ENCODE measurements at places on chromosomes 2 and 18.

GRCh38 chr2:72886505-72887031 lies 640 bp upstream of the SPR start:
- no peak for DNase-seq

DNA sequence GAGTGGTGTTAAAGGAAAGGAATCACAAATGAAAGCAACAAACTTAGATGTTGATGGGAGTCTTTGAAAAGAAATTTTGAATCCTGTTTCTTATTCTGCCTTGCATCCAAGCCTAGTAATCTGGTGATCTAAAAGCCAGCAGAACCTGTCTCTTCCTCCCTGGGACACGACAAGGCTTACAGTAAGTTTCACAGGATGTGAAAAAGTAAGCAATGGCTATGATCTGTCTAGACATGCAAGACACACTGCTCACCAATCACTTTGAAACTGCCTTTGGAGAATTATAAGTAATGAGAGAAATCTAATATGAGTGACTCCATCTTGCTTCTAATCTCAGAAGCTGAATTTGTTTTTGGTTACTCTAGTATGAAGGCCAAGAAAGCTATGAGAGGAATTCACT lies 103.7 kb downstream of the KCNH7 start:
- no peak for DNase-seq

DNA sequence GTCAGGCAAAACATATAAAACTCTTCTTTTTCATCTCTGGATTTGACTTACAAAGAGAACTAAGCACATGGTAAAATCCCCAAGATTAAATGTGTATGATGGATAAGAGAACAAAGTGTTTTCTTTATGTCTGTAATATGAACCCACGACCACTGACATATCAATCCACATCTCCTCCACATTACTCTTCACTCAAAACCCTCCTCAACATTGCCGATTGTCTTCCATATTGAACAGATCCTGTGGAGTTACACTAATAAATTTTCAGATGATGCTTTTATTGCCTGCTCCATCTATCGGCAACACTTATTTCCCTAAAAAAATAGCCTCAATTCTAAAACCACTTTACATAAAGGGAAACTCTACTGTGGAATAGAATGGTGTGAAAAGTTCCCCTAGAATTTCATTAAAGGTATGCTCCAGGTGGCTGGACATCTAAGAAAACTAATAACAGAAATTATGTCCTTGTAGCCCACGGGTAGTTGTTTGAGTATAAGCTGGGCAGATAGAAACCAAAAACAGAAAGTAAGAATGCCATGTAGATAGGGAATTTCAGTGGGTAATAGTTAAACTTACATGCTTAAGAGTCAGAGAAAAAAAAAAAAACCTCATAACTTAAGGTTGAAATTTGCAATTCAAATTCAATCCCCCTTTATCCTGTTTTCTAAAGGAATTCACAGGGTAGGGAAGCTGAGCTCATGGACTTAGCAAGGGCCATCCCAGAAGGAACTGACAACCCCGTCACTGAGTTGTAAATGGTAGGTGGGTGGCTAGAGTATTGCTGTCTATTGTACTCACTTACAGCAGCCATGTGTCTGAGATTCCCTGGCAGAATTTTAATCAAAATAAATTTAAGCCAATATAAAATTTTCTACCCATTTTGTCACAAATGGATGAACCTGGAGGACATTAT lies 305.4 kb upstream of the LYPD1 start:
- DNase-seq = no peak

DNA sequence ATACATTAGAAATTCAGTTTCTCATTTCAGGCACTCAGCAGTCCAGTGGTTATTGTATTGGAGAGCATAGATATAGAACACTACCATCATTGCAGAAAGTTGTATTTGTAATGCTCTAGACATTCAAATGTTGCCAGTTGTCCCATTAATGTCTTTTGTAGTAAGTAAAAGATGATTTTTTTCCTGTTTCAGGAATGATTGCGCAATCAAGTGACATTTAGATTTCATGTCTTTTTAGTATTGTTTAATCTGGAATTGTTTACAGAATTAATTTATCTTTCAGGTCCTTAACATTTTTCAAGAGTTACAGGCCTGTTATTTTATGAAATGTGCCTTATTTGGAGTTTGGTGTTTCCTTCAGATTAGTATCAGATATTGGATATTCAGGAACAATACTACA lies 134.7 kb downstream of the MSTN start:
- DNase-seq = no peak

DNA sequence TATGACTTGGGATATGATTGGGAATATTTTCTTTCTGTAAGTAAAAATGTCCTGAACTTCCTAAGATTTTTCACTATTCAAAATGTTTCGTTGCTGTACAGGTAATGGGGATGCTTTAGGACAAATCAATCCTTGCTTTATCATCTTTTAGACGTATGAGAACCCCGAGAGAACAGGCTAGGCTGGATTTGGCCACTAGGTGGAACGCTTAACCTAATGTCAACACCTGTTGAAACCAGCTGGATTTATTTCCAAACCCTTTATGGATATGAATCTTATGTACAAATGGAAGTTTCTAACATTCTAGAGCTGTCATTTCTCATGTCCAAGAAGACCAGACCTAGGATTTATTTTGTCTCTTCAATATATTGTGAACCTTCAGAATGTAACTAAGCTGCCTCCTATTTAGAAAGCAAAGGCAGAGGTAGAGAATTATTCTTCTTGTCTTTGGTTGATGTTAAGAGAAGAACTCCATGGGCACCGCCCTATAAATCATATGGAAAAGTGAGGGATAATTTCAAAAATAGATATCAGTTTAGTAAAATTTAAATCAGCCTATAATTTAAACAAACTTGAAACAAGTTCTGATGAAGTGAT lies 96.7 kb downstream of the PMAIP1 start:
- DNase-seq = peak; percentile 69

DNA sequence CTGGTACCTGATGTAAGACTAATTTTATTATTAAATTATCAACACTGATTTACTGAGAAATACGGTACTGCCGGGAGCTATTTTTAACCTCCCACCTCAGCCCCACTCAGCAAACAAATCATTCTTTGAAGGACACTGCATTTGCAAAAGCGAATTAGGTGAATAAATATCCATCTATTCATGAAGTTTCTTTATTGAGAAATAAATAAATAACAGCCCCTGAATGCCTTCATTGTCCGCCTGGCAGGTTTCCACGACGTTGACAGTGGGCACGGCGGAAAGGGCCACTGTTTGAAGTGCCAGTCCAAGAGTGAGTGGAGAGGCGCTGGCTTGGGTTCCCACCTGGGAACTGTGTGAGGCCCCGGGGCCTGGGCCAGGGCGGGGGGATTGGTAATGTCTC lies 15.7 kb downstream of the C1QL2 start:
- peak; percentile 57 for DNase-seq

DNA sequence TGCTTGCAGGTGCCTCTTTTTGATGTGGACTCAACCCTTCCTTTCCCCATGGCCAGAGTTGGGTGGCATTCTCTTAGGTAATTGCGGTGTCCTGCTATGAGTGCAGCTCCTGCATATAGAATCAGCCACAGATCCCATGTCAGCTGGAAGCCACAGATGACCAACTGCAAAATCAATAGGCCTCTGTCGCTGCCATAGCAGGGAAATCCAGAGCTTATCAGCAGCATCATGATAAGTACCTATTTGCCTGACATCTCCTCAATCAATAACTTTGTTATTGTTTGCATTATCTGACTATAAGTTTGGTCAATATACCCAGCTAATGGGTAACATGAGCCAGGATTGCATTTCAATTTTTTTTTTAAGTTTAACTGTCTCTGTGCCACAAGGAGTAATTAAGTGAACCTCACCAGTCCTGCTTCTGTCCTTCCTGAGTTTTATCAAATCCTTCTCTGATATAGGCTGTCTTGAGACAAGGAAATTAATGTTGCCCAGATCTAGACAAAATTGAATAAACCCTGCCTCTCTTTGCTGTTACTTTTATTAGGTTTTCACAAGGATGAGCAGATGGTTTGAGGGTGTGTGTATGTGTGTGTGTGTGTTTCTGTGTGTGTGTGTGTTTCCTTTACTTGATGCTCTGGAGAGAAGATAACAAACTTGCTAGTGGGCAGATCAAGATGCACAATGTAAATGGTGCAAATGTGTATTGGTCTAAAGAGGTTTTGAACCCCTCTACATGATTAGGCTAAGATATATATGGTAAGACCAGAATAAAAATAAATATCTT lies 59.6 kb upstream of the CREB1 start:
- DNase-seq = no peak

GRCh38 chr2:218722419-218722818 lies 11.8 kb downstream of the TTLL4 start:
- DNase-seq = no peak

DNA sequence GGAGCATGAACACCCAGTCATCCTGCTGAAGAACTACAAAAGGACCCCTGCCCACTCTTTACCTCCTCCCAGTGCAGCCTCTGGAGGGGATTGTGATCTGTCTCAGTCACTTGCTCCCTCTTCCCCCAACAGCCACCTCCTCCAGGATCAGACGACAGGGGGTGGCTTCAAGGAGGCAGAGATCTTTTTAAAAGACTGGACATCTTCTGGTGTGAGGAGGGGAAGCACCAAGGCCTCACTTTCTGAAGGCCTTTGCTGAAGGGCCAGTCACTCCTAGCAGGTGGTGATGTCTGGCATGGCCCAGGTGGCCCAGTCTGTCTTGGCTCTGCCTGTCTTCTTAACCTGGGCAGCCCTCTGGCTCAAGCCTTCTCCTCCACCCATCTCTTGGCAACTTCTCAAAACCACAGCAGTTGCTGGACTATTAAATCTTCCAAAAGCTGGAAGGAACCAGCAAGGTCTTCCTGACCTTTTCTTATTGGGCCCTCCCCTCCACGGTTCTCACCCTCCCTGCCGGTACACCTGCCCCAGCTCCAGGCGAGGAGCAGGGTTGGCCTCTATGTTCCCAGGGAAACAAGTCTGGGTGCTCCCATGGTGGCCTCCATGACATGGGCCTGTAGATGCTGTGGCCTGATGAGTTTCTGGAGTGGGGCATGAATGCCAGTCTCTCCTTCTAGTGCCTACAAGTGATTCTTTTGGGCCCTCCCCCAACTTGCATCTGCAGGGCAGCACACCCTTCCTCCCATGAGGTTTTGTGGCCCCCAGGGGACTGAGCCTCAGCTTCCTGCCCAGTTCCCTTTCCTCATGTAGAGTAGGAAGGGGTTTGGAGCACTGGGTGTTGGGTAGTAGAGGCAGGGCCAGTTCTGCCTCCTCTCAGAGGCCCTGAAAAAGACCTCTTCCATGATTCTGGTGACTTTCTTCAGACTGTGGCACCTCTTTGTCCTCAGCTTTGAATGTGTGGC lies 5.0 kb upstream of the ATP6V1B1 start:
- DNase-seq = no peak

DNA sequence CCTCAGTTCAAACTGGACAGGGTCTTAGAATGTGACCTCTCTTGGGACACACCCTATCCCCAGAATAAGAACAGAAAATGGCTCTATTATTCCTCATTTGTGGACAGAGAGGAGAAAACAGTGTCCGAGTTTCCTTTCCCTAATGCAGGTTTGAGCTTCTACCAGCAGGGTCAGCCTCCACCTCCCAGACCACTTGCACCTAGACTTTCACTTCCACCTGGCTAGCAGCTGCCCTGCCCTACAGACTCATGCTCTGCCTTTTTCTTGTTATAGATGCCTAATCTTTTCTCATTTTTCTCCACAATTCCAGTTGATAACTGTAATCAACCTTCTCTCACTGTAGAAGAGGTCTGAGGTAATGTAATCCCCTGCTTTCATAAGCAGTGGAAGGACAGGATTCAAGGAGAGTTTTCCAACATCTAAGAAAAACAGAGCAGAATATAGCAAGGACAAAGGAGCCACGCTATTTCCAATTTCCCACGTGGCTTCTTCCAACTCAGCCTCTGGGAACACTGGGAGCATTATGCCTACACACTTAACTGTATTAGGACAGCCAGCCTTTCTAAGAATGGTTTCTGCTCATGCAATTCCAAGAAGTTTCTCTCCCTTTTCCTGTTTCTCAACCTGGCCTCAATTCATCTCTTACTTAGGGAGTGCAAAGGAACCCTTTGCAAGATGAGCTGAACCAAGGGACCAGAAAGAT lies 239.8 kb downstream of the BCL11A start:
- no peak for DNase-seq

Data from head of caudate nucleus (tissue), 42 donors.